ENCODE measurements at places on chromosomes 11 and 22. TPM values are rescaled to one million over a fixed set of nuclear protein-coding genes. Genes with fewer than 3 reads are reported as not detected.

Gene TMEM191B
- 27.4 TPM for total RNA-seq

Gene HBG1
- total RNA-seq, result not detected

Gene PHOX2A
- total RNA-seq, result not detected

Gene F2
- total RNA-seq, result not detected

Gene SCGB2A2
- total RNA-seq, result not detected

Gene TMA7B
- not detected for total RNA-seq

Gene C11orf98
- total RNA-seq, result 116 TPM

Gene DAGLA
- 0.91 TPM for total RNA-seq

DNA sequence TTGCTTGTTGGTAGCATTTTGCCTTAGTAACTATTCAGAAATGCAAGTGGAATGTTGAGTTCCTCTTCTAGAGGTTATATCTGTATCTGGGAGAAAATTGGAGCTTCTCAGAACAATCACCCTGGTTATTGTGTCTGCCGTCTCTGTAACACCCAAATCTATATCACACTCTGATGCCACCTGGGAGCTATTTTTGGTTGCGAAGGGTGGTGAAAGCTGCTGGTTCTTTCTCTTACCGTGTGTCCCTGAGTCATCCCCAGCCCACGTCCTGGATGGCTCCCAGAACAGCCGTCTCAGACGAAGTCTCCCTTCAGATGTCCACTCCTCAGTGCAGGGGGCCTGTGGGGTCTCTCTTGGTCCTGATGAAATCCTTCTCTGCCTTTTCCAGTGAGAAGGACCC lies 83.5 kb downstream of the C22orf31 start:
- peak; percentile 71 for DNase-seq

DNA sequence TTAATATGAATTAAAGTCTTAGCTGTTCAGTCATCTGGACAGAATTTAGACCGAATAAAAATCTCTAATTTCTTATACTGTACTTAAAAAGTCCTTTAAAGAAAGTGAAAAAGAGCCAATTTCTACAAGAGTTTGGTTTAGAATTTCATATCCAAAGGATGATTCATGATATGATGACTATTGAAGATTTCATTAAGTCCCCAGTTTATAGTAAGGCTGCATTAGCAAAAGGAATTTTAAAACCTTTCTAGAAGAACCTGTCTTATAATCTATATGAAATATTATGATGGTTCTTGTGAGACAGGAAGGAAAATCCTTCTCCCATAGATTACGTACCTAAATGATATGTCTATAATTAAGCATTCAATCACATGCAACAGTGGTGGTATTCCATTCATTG lies 34.8 kb downstream of the TSG101 start:
- no peak for DNase-seq

GRCh38 chr11:119935349-119935925 lies 202.5 kb downstream of the TRIM29 start:
- DNase-seq, result no peak

DNA sequence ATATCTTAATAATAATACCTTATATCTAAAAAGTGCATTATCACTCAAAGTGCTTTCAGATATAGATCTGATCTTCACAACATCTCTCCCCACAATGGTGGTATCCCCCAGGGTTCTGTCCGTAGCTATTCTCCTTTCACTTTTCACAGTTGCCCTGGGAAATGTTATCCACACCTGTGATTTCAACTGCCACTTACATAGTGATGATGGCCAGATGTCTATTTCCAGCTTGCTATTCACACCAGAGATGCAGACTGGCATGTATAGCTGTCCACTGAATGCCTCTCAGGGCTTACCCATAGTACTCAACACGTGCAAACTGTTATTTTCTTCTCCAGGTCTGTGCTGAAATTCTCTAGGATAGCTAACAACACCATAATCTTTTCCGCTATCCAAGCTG lies 724.7 kb downstream of the DLG2 start:
- no peak for DNase-seq

DNA sequence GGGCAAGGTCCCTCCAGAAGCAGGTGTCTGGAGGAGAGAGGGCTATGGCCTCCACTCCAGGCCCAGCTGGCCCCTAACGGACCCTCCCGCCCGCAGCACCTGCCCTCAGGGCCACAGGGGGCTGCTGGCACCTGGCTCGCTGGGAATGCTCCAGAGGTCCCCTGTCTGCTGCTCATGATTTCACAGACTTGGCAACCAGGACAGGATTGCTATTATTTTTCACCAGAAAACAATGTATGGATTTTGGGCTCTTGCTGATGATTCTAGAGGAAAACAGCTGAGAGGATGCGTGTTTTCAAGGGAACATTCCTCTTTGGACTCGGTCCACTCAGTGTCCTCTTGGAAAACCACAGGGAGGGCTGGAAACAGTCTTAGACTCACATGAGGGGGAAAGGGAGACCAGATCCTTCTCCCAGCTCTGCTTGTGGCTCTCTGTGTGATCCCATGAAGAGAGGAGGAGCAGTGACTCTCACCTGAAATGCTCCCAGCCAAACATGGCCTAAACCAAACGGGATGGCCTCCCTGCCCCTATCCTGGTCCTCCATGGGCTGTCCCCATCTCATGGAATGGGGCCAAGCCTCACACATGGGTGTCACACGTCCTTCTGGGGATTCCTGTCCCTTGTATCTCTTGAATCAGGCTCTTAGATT lies 15.8 kb downstream of the MYEOV start:
- no peak for DNase-seq

DNA sequence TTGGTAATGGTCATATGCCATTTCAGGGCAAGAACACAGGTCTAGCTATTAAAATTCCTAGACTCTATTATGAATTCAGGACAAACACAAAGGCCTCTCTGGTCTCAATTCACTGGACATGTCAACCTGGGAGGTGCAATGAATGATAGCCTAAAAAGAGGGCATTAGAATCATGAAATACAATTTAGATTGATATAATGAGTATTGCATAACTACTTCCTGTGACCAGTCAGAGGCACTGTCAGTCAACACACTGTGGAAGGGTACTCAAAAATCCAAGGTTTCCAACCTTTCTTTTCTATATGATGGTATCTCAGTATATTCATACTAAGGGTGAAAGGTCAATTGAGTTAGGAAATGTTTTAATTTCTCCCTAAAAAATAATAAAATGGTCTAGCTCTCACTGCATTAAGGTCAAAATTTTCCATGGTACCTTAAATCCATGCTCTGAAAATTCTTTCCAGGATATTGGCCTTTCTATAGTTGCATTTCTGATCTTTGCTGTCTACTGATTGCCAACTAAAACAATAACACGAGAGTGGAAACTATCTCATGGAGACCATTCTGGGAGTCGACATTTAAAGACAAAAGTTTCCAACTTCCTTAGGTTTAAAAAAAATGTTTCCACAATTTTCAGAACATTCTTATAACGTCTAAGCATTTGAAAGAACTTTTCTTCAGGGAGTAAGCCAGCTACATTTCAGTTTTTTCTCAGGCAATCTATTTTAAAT lies 81.7 kb upstream of the APOA1 start:
- no peak for DNase-seq

DNA sequence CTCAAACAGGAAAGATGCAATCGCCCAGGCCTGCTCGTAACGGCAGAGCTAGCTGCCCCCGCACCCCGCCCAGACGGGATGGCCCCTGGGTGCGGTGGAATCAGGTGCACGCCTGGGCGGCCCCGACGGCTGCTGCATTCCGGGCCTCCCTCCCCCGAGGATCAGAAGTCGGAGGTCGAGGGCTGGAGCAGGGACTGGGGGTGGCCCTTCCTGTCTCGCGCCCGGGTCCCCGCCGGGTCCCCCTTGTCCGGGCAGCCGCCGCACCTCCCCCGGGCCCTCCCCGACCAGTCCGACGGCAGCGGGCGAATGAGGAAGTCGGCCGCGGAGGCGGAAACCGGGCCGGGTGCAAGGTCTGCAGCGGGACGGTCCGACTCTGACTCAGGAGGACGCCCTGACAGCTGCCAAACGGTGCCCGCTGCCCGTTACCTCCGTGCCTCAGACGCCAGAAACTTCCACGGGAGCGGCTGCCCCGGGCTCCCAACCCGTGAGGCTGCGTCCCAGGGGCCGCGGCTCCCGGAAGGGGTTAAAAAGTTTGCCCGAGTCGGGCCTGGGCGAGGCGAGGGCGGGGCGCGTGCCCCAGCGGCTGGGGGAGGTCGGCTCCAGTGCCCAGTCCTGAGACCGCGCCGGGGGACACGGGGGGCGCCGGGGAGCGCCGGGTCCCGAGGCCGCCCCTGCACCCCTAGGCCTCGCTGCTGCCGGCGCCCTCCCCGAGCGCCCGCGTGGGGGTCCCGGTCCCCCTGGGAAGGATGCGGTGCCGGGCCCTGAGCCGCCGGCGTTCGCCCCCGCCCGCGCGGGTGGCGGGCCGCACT lies 663 bp downstream of the MYH9 start:
- no peak for DNase-seq

DNA sequence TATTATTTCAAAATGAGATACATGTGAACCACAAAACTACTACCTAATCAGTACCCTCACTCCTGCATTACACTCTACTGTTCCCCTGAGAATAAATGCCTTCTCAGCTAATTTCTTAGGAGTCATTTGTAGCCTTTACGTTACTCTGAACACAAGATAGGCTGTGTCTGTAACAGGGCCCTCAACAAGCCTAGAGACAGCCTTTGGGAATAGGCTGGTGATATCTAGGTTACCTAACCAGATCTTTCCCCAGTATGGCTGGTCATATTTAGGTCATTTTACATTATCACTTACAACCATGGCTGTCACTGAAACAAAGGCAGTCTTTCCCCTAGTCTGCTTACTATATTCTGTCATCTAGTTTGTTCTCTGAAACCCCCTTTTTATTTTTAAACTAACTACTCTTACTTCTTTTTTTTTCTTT lies 14.2 kb downstream of the ATM start:
- no peak for DNase-seq

DNA sequence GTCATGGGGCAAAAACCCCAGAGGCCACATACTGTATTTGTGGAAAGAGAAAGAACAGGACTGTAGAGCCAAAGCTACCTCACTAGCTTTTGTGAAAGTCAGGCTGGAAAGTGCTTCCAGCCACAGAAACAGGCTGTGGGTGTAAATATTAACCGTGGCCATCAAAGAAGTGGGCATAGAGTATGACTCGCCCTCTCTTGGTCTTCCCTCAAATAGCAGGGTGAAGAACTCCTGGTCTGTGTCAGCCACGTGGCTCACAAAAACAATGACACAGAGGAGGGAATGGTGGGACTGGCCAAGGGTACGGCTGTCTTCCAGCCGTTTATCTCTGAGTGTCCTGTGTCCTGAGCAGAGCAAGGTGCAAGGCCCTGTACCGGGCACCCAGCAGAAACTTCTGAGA lies 37.6 kb upstream of the UBASH3B start:
- DNase-seq, result no peak

GRCh38 chr11:8744423-8744822 lies 61.8 kb downstream of the RPL27A start:
- no peak for DNase-seq

DNA sequence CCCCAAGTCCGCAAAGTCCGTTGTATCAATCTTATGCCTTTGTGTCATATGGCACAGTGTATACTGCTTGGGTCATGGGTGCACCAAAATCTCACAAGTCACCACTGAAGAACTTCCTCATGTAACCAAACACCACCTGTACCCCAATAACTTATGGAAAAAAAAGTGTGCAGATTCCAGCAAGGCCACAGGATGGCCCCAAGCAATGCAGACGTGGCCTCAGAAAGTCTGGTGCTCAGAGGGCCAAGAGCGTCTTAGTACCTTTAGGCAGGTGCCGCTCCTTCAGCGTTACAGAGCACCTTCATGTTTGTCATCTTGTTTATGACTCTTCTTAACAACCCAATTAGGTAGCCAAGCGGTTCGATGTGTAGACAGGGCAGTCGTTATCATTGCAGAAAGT lies 65.3 kb downstream of the PRDM11 start:
- DNase-seq, result no peak

DNA sequence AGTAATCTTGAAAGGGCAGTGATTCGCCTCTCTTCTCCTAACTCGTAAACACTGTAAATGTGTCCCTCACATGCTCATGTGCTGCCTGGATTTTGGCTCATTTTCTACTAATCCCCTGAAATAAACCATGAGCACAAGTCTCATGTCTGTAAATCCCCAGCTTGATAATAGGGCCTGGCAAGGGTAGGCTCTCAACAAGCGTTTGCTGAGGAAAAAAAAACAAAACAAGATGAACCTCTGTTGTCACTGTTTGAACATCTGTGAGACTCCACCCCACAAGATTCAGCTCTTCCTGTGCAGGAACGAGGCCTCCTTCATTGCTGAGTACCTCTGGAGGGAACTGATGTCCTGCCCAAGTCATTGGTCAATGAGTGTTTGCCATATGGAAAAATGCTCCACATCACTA lies 4.5 kb upstream of the CYB5R2 start:
- peak; percentile 52 for DNase-seq

DNA sequence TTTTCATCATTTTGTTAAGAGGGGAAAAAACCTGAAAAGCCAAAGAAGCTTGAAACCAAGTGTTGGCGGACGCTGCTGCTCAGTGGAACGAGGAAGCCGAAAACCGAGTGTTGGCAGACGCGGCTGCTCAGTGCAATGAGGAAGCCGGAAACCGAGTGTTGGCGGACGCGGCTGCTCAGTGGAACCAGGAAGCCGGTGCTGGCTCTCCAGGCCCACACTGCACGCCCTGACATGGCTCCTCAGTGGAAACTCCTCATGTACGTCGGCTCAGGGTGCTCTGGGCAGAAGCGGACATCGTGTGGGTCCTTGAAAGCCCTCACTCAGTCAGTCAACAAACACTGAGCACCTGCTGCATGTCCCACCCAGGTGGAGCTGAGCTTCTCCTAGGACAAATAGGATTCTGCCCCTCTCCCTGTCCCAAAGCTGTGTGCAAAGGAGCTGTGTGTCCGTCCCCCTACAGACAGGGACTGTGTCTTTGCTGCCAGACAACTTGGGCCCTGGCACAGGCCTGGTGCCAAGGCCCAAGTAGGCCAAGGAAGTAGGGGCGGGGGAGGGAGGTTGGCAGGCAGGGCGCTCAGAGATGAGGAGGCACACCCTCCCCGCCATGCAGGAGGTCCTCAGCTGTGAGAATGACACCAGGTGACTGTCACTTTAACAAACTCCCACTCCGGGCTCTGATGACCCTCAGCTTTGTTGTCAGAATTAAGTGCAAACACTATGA lies 37.3 kb downstream of the PHF21B start:
- peak; percentile 45 for DNase-seq

DNA sequence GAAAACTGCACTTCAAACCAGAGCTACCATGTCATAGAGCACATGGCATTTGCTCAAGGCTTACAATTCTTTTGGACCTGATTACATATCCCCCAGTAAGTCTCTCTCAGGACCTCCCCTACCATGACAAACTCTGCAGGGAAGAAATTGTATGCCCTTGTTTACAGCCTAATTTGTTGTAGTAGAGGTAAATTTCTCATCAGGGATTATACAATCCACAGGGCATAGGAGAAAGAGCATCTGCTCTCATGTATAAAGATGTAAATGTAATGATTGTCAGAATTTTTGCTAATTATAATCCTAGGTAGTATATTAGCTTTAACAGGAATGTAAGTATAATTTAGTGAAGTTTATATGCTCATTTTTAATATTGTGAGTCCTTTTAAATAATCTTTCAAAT lies at the start of gene OR8B3:
Gene OR8B3 (minus strand): TSS at position 101 of the 400 bp plus-strand sequence. CDS start 1,673 bp downstream, outside the sequence.
- no peak for DNase-seq

GRCh38 chr11:59193587-59194130 lies 19.1 kb downstream of the MPEG1 start:
- no peak for DNase-seq

Measured in Daoy (cell line).